Tibial nerve (tissue), 4 donors: ENCODE measurements at places on chromosomes 12 and 14. TPM values are rescaled to one million over a fixed set of nuclear protein-coding genes. Genes with fewer than 3 reads are reported as not detected.

SSPN gene
- 19.2 TPM for total RNA-seq

GRCh38 chr12:52274521-52275120, at the start of gene KRT86:
Gene KRT86 (plus strand): TSS chr12:52274645. CDS start chr12:52301917, 27,272 bp downstream.
- DNase-seq = no peak

POTEM gene
- total RNA-seq = not detected

DNA sequence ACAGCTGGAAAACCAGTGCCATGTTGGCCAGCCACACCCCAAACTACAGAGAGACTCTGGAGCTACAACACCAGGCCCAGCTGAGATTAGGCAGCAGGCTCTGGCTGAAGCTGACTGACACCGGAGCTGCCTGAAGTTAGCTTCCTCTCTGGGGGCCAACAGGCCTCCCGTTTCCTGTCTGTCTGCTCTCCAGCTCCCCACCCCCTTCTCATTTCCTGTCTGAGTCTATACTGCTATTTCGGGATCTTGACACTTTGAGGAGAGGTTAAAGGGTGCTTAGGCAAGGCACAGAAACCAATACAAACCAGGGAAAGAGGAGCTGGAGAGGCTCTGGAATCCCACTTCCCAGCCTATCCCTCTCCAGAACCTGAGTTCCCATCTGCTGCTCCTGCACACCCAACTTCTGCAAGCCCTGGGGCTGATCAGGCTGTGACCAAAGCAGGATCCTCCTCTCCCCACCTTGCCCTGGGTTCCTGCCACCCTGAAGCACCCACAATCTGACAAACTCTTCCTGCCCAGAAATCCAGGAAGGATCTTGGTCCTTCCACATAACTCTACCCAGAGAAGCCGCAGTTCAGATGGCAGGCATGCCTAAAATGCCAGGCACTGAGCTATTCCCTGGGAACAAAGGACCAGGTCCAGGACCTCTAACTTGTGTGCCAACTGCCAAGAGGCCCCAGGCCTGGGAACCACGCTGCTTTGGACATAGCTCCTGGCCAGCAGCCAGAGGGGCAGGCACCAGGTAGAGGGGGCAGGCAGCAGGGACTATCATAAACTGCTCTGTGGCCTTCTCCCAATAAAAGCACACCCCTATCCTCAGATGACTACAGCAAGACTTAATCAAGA, 39.9 kb downstream of the PRPF40B start:
- peak; percentile 67 for DNase-seq

GRCh38 chr12:57777367-57777766, 5.0 kb downstream of the EEF1AKMT3 start:
- no peak for DNase-seq

DNA sequence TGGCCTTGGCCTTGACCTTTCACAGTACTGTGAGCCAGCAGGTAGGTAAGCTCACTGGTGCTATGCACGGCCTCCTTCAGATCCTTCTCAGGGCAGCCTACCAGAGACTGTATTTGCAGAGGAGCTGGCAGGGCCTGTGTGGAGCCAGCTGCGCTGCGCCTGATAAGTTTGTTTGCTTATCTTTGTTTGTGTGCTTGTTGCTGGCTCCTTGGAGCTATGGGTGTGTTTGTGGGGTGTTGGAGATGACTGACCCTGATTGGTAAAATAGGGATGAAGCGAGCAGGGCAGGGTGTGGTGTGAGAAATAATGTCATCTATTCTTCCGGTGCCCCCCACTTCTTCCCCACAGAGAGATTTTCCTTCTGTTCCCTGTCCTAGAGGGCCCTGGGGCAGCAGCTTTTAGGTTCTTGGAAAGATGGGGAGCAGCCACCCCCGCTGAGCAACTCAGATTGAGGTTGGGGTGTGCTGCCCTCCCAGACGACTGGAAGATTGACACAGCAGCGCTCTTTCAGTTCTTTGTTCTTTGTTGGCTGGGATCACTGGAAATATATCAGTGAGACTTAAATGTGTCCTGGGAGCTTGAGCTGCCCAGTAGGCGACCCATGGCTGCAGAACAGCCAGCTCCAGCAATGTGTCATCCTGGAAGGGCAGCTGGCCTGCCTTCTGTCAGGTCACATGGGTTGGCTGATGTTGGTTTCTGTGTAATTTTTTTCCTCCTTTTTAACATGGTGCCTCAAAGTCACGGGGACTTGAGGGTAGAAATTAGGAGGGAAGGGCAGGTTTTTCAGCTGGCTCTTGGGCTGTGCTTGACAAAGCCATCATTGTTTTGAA, 19.6 kb downstream of the MLXIP start:
- DNase-seq = no peak

DNA sequence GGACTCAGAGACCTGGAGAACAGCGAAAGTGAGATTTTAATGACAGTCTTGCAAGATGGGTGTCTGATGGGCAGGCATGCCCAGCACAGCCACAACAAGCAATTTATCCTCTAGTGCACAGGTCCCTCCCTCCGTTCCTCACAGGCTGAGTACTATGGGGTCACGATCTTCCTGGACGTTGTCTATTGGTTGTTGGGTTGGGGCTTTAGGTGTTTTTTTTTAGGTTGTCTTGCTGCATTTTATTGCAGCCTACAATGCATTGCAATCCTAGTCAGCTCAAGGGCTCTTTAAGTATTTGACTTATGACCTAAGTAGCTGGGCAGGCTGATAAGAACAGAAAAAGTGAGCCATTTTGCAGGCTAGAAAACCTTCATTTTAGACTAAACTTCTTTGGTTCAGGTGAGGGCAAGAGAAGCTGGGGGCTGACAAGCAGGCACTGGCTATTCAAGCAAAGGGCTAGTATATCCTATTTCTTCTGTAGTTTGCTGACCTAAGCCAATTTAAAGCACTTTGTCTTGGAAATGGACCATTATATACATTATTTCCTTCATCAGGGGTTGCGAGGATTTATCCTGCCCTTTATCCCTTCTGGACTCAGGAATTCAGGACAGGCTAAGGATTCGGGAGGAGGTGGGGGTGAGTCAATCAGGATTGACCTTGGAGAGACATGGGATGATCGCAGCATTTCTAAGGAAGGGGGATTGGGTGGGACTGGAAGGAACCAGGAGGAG, 6.0 kb downstream of the KRT7 start:
- no peak for DNase-seq

GALC gene
- 41.2 TPM for total RNA-seq

- no peak for DNase-seq
Measured at GRCh38 chr12:125249066-125249824, 184.0 kb downstream of the AACS start.

GRCh38 chr12:25976289-25976688, 17.8 kb downstream of the RASSF8 start:
- no peak for DNase-seq

DNA sequence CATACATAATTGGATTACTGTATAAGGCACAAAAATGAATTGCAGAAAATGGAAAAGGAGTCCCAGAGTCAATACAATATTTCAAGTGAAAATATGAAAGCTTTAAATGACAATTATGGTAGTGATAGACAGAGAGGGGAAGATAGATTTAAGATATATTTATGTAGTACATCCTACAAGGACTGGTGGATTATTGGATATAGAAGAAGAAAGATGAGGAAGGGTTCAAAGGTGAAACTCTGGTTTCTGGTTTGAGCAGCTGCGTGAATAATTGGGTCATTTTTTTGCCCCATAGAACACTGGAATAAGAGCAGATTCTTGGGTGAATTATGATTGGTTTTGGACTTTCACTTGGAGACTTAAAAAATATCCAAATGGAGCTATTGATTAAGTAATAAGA, 19.4 kb downstream of the PIK3C2G start:
- no peak for DNase-seq

- DNase-seq = no peak
Measured at GRCh38 chr12:56518570-56518969, 3.0 kb upstream of the RBMS2 start.

GRCh38 chr12:39417916-39418315, 25.0 kb downstream of the KIF21A start:
- DNase-seq = no peak

DNA sequence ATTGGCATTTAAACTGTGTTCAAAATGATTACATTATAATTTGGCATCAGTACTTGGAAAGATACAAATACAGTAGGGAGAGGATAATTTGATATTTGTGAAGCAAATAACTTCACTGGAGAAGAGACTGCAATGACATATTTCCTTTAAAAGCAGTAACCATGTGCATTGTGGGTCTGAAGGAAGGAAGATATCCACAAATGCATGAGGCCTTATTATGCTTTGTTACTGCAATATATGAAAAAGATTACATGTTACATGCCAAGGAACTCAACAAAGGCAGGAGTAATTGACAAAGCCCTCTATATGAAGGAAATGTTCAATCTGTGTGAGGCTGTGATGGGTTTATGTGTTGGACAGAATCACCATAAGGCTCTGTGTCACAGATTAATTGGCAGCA, 391.5 kb downstream of the APAF1 start:
- no peak for DNase-seq

- DNase-seq = no peak
Measured at GRCh38 chr12:68375756-68376695, 43.9 kb upstream of the MDM1 start.

HPD gene
- 1.1 TPM for total RNA-seq

GLI1 gene
- 61.0 TPM for total RNA-seq

COA8 gene
- 31.6 TPM for total RNA-seq

GRCh38 chr12:105426766-105427165, 96.3 kb downstream of the C12orf75 start:
- no peak for DNase-seq

GRCh38 chr14:92122761-92123160, 992 bp downstream of the CPSF2 start:
- DNase-seq = no peak

DNA sequence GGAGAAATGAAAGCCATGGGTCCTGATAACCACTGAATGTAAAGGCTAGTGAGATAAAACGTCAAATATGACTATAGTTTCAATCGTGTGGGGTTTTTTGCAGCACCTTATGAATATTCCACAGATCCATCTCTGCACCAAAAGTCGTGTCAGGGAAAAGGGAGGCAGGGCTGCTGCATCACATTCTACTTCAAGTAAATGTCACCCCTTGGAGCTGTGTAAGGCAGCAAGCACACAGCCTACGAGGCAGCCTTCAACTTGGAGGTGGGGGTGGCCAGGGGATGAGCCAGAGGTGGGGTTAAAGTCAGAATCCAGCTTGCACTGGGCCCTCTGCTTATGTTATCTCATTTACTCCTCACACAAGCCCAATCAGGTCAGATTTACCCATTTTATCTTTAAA, 90.4 kb downstream of the ARMH4 start:
- DNase-seq = no peak

- DNase-seq = no peak
Measured at GRCh38 chr14:56004323-56004722, 113.9 kb upstream of the PELI2 start.

DNA sequence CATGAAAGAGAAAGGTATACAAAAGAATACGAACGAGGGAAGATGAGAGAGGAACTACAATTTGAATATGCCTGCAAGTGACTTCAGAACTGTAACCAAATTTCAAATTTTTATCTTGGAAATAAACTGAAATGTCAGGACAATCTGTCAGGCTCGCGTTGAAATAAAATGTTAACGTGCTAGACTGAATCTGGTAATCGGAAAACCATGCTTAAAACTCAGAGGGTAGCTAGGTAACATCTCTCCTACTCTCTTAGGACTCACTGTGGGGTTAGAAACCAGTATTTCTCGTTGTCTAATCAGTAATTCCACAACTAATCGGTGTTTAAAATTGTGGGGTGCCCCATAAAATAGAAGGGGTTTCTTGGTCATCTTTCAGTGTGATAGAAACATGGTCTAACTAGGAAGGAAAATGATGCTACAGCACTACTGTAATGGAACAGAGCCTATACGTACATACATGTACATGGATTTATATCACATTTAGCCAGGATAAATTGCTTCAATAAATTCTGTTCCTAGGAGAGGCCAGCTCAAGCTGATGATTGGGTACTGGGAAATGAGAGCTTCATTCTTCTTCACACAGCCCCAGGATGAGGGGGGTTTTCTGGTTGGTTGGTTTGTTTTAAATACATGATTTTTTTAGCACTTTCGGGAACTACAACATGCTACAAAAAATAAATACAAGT, 23.9 kb downstream of the ATF7 start:
- DNase-seq = no peak

DNA sequence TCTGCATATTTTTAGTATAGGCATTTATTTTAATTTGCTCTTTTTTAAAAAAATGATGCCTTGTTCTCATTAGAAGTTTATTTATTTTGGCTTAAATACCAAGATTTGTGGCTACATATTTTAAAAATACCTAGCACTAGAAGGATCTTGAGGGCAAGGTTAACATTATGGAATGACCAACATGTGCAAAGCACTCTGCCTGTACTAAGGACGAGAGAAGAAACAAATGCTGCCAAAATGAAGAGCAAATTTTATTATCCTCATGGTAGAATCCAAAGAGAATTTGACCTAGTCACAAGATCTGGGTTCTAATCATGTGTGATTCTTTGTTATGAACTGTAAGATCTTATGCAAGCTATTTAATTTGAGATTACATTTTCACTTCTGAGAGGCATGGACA, 2.8 kb downstream of the CAND1 start:
- no peak for DNase-seq

IFNG gene
- not detected for total RNA-seq

SLC17A8 gene
- not detected for total RNA-seq

GRCh38 chr12:57069523-57069922, 9.1 kb downstream of the NEMP1 start:
- DNase-seq = peak; percentile 80

TMEM233 gene
- total RNA-seq = 0.22 TPM

DNA sequence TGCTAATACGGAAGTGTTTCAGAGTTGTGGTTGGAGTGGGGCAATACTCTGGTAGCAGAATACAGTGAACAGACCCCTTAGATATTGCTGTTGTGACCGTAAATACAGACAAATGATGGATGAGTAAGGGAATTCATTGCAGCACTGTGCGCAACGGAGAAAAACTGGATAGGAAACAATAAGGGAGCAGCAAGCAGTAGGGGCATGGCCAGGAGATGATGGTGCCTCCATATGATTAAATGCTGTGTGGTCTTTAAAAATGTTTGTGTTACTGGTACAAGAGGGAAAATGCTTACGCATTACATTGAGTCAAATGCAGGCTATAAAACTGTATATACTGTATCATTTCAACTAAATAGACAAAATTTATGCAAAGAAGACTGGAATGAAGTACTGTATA, 61.6 kb downstream of the EML1 start:
- no peak for DNase-seq

DNA sequence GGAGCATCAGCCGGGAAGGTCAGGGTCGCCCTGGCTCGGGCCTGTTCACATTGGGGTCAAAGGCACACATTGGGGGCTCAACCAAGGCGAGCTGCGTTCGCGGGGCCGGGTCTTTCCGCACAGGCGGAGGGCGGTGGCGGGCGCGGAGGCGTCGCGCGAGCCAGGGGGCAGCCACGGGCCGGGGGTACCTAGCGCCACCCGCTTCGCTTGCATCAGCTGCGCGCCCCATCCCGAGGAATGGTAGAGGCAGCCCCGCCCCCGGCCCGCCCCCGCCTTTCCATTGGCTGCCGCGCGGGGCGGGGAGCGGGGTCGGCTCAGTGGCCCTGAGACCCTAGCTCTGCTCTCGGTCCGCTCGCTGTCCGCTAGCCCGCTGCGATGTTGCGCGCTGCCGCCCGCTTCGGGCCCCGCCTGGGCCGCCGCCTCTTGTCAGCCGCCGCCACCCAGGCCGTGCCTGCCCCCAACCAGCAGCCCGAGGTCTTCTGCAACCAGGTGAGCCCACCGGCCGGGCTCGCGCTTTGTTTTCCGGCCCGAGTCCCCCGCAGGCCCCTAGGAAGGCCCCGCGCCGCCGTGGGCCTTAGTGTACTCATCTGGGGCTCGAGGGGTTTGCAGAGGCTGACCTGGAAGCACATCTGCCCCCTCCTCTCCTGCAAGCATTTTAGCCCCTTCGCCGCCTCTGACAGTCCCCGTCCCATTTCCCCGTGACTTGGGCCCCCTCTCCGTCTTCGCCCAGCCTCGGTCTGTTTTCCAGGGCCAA, at the start of gene ALDH2:
ALDH2 (plus strand) TSS at position 326 of the 754 bp plus-strand sequence; CDS start at position 376, 50 bp downstream.
- peak; percentile 70 for DNase-seq

GRCh38 chr12:131098178-131098981, 144.7 kb downstream of the ADGRD1 start:
- DNase-seq = peak; percentile 7
